SHP77 treated with DMSO at 0.1 percent for 48 hours (cell line): ENCODE measurements at places on chromosomes 7 and 10.
A peak's percentile ranks its signal among the peaks of the same experiment; 100 is the strongest.

DNA sequence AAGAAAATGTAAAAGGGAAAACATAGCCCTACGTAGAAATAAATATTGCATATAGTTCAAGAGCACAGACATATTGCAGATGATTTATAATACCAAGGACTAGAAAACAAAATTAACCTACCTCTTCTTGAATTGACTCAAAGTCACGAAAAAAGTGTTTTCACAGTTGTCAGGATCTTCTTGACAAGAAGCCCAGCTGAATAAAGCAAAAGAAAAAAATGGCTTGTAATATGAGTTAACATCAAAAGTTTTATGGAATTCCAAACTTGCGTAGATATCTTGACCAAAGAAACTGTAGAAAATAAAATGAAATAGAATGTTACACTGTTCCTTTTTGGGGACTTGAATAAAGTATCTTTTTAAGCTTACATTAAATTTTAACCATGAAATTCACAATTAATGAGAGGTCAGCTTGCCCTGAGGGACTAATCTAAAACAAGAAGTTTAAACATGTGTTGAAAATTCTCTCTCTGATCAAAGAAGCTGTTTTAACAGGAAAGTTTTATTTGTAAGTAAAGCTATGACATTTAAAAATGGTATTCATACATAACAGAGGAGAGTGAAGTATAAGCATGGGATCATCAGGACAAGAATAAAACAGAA lies 133.1 kb upstream of the SEMA3C start:
- DNase-seq = no peak

- no peak for DNase-seq
These were observed 15.6 kb downstream of the RRP12 start for GRCh38 chr10:97385565-97385964.

GRCh38 chr7:127189886-127190285 lies 62.9 kb downstream of the GRM8 start:
- DNase-seq = peak; percentile 71

GRCh38 chr10:60942788-60943315 lies 1.1 kb downstream of the RHOBTB1 start:
- no peak for DNase-seq

GRCh38 chr10:24701447-24701846 lies 22.2 kb downstream of the ARHGAP21 start:
- no peak for DNase-seq

GRCh38 chr10:6756716-6757115 lies 176.6 kb upstream of the PRKCQ start:
- DNase-seq = no peak

- no peak for DNase-seq
These were observed 32.7 kb downstream of the PRKAG2 start for GRCh38 chr7:151844071-151844824.

GRCh38 chr10:112394475-112394875 lies 20.6 kb downstream of the ACSL5 start:
- no peak for DNase-seq

- DNase-seq = no peak
These were observed 795 bp downstream of the LHFPL3 start for GRCh38 chr7:104328970-104329825.

- no peak for DNase-seq
These were observed 253.8 kb downstream of the CSTF2T start for GRCh38 chr10:51445588-51445987.
